ENCODE measurements at places on chromosomes 7 and 10.

DNA sequence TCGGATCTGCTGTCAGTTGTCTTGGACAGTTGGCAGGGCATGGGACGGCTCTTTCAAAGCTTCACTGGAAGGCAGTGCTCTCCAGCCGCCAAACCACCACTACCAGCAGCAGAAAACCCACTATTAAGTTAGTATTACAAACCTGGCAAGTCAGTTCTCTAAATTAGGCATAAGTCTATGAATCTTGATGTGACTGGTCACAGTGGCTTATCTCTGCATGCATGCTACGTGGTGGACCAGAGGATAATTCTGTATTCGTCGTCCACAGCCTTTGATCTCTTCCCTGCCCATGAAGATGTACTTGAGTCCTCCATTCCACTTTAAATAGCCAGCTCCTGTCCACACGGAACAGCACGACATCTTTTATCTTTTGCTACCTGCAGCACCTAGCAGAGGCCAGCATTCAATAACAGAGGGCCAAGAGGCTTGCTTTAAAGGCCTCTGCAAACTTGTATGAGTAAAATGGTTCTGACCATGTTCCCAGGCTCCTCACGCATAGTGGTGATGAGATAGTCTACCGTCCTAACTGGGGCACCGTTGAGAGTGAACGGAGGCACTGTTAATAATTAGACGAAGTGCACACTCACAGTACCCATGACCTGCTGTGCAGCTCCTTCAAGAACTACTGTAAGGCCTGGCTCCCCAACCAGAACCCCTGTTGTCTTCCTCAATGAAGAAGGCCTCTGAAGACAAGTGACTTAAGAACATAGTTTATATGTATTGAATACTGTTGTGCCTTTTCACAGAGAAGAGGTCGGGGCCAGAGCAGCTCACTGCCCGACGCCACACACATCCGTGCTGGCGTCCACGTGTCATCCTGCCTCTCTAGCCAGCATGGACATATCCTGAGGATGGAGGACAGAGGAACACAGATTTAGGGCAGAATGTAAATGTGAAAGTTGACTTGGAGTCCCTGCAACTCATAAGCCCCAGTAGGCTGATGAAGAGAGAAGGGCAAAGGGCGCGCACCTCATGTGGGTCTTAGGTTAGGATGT lies 1.0 kb downstream of the GPR146 start:
- no peak for DNase-seq

GRCh38 chr10:128694168-128694850 lies 568.1 kb upstream of the MKI67 start:
- DNase-seq: no peak

GRCh38 chr7:45888185-45888992 lies at the start of gene IGFBP1:
TSS of gene IGFBP1 (plus strand) at chr7:45888488. CDS start at chr7:45888653, 165 bp downstream.
- no peak for DNase-seq

DNA sequence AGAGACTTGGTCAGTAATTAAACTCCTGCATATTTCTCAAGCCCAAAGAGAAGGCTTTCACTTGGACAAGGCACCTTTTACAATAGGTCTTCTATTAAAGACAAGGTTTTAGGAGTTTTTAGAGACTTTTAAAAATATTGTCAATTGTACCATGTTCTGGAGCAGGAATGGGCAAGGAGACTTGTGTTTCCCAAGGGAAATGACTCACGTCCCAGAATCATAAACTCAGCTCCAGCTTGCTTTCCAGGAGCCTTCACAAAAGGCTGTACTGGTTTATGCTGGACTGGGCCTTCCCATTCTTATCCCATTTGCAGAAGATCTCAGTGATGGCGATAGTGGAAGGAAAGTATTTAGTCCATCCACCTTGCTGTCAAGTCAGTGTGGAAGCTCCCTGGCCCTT lies 7.8 kb upstream of the GLI3 start:
- no peak for DNase-seq

GRCh38 chr7:111138193-111138569 lies 47.3 kb downstream of the LRRN3 start:
- no peak for DNase-seq

DNA sequence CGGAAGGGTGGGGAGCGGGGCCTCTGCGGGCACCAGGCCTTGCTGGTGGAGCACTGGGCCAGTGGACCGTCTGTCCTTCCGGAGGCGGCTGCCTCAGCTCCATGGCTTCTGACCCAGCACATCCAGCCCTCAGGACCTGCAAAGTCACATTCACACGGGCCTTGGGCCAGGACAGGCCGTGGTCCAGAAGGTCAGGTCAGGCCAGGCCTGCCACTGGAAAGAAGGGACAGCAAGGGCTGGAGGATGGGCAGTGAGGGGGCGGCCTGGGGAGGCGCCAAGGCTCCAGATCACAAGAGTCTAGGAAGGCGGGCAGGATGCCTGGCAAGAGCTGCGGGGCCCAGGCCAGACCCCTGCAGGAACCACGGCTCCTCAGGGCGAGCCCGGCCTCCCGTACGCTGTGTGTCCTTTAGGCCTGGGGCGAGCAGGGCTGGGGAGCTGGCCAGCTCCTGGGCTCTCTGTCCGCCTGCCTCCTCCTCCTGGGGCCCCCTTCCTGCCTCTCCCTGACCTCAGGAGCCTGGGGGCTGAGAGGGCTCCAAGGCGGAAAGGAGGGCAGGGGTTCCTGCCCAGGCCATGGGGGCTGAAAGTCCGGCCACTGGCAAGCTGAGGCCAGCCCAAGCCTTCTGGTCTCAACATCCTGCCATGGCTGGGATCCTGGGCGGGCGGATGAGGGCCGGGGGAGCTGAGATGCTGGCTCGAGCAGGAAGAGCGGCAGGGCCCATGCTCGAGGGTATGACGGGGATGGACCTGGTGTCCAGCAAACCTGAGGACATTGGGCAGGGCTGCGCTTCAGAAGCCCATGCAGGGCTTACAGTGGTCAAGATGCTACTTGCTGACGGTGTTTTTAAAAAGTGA lies 225.8 kb downstream of the ELFN1 start:
- DNase-seq: no peak

DNA sequence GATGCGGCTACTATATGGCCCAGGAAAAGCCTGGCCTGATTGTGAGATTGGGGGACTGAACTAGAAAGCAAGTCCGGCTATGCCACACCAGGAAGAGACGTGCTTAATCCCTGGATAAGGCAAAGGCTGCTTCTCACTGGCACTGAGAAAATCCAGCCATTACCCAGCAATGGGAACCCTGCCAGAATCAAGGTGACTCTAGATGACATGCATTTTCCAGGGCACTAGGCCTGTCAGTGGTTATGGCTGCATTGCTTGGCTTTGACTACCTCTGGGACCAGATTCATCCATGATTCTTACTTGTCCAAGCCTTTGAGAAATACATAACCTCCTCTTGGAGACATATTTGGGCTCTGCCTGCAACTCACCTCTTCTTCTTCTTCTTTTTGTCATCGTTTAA lies 317.2 kb downstream of the GRID1 start:
- DNase-seq: no peak

DNA sequence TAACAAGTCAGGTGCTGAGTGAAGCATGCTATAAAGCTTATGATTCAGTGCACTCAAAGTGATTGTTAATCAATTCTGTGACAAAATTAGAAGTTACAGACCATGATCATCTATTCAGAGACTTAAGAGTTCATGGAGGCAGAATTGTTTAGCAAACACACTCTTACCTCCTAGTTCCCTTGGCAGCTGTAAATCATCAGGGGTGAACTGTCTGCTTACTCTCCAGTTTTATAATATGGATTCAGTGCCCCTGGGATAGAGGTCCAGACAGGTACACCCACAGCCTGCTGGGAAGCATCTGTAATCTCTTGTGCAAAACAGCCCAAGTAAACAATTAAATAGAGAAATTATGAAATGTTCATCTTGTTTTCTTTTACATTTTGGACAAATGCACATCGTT lies 835.0 kb upstream of the COBL start:
- no peak for DNase-seq

DNA sequence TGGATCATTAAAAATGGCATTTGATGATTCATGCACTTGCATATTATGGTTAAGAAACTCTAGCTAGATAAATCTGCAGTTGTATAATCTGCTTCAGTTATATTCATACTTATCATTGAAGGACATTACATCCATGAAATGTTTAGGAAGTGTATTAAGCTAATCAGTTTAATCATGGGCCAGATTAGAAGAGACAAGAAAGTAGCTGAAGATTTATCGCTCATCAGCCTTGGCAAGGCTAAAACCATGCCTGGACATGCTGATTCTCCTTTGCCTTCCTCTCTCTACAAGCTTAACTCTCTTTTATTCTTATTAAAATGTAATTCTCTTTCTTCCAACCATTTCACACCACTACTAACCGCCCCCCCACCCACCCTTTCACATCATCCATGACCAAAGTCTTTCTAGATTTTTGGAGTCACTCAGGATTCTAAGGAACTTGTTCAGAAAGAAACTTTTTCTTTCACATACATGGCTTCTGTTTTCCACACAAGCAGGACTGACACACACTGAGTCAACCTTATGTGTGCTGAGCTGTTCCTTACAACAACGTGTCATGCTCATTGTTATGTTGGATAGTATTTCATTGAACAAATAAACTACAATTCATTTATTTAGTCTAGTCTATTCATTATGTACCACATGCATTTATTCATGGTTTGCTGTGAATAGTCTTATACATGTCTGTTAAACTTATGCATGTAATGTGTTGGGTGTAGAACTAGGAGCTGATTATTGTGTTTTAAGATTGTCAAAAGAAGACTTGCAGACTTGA lies 227.3 kb upstream of the SP8 start:
- no peak for DNase-seq

DNA sequence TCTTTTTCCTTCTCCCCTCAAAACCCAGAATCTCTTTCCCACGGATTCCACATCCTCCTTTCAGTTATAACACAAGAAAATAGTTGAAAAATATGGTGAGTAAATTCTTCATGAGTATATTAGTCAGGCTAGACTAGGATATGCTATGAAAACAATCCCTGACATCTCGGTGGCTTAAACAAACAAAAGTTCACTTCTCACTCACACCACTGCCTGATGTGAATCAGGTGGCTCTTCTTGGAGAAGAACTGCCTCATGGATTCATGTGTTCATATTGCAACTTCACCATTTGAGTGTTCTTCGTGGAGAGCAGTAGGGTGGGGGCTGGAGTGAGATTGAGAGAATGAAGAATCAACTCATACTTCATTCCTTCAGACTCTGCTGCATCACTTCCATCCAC lies 204.1 kb downstream of the PHF14 start:
- DNase-seq: no peak

DNA sequence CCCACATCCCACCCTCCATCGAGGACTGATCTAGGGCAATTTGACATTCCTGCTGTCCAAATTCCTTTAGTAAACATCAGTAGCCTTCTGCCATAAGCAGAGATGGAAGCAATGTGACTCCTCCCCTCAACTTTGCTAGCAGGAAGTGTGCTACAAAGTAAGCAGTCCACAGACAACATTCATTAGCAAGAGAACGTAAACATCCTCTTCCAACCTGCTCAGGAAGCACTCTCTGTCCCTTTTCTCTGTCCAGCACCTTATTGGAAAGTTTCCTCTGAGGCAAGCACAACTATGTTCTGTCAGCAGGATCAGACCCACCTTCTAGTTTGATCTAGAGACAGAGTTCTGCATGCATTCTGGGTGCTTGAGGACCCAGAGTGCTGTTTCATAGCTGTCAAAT lies 48.1 kb upstream of the LRGUK start:
- no peak for DNase-seq

GRCh38 chr7:128030263-128030653 lies 979 bp downstream of the LRRC4 start:
- no peak for DNase-seq

GRCh38 chr7:105689067-105689819 lies 108.0 kb upstream of the EFCAB10 start:
- no peak for DNase-seq

DNA sequence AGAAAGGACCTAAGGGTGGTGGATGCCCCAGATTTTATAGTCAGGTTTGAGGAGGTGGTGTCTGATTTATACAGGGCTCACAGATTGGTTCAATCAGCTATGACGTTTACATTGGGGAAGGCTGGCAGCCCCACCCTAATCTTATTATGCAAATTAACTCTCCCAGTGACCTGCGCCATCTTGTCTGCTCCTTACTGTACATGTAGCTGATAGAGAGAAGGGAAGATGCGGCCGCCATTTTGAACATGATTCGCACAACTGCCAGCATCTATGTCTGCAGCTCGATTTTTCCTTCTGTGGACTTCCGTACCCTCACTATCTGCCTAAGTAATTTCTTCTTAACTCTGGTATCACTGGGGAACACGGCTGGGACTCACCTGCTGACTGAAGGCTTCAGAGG lies 619.0 kb upstream of the DPP6 start:
- no peak for DNase-seq

GRCh38 chr7:25594122-25594521 lies 365.8 kb upstream of the NPVF start:
- DNase-seq: no peak

GRCh38 chr7:113026941-113027340 lies 59.7 kb downstream of the GPR85 start:
- DNase-seq: no peak

DNA sequence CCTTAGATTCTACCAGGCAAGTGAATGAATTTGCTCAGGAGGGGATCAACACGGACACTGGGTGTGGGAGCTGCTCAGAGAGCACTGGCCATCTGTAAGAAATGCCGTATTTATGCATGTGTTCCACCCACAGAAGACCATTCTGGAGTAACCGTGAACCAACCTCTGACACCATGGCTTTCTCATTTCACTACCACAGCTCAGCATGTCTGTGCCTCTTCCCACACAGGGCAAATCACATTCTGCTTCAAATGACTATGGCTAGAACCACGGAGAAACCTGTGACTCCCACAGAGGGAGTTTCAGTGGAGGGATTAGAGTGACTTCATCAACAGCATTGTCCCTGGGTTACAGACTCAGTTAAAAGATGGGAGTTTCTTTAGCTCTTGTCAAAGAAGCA lies 893.4 kb downstream of the XPNPEP1 start:
- no peak for DNase-seq

DNA sequence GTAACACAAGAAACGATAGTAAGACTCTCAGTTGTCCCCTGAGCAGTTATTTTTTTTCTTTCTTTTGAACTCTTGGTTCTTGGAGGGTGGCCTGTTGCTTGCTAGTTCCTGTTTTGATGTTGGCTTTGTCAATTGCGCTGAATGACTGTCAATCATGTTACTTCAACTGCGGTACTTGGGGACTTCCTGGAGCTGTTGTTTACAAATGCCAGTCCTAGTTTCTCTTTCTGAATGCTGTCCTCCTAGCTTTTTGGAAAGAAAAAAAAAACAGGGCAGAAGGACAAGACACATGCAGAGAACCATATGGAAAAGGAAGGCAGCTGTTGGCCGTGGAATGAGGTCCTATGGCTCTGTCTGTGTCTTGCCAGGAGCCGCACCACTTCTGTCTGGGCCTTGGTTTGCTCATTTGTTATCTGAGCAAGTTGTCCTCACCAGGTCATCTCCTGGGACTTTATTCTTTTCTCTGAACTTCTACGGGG lies 7.0 kb upstream of the PDCD4 start:
- DNase-seq: no peak
